ENCODE measurements at places on chromosomes 13 and 19. TPM values are rescaled to one million over a fixed set of nuclear protein-coding genes. Genes with fewer than 3 reads are reported as not detected.

DNA sequence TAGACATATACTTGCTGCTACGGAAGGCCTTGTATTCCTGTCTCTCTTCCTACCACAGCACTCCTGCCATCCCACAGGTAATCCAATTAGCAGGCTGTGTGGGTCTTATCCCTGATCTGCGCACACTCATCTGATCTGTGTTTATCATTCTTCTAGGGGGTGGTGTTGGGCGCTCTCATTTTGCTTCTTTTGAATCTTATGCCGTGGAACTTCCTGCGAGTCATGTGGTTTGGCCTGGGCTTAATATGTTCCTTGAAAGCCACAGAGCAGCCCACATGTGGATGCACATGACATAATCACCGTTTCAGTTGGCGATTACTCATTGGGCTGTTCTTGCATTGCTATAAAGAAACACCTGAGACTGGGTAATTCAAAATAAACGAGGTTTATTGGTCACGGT, 7.5 kb downstream of the RASA3 start:
- DNase-seq = peak; percentile 71

- no peak for DNase-seq
Measured at GRCh38 chr13:20438801-20439200, 86.9 kb downstream of the CRYL1 start.

- no peak for DNase-seq
Measured at GRCh38 chr19:45041125-45041524, 2.3 kb downstream of the CLASRP start.

DNA sequence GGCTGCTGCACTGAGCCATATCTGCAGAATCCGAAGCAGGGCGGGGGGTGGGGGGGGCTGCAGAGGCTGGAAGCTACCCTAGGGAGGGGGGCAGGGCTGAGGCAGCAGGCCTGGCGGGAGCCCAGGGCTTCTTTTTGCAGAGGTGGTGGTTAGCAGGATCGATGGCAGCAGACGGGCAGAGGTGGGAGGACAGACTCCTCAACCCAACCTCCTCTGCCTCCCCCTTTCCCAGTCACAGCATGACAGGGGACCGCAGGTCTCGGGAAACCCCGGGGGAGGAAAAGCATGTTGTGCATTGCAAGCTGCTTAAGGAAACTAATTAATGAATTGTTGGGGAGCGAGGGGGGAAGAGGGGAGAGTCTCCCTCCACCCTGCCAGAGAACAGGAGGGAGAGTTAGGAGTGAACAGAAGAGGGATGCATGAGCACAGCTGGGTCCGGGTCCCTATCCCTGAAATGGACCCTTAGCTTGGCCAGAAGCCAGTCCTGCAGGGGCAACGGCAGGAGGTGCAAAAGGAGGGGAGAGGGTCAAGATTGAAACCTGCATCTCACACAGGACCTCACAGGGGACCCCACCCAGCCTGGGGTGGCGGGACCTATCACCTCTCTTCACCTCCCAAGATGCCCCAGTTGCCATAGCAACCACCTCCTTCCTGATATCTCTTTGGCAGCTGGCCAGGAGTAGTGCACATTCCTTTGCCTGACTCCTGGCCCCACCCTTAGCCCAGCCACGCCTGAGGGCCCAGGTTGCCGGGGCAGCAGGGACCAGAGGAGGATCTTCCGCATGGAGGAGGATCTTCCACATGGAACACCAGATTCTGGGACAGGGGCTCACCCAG, 1.8 kb downstream of the FXYD7 start:
- no peak for DNase-seq

GRCh38 chr19:29945433-29945832, 3.4 kb downstream of the URI1 start:
- DNase-seq = peak; percentile 27

DNA sequence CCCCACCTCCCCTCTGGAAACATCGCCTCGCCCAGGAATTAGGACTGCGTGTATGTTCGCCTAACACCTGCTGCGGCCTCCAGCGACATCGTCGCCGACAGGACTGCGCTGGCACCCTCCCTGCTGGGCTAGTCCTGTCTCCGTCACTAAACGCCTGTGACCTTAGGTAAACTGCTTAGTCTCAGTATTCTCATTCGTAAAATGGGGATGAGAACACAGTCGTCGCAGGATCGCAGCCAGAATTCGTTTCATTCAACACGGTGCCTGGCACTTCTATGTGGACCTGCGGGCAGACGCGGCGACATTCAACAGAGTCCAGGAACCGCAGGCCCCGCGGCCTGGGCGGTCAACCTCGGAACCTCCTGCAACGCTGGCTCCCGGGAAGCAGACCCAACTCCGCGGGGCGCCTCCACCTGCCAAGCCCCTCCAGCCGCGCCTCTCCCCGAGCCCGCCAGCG, 485 bp downstream of the CRYL1 start:
- DNase-seq = peak; percentile 28

- DNase-seq = no peak
Measured at GRCh38 chr13:43544011-43544410, 242.8 kb downstream of the ENOX1 start.

UPK1A gene
- not detected for total RNA-seq

DNA sequence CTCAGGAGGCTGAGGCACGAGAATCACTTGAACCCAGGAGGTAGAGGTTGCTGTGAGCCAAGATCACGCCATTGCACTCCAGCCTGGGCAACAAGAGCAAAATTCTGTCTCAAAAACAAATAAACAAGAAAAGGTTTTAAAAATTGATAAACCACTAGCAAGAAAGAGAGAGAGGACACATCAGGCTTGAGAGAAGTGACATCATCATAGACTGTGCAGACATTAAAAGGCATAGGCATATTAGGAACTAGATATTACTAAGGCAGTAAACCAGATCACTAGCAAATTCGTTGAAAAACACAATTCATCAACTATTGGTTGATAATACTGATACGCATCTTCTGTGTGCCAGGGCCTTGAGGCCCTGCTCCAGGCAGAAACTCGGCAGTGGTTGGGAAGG, 7.7 kb downstream of the A1BG start:
- no peak for DNase-seq

DNA sequence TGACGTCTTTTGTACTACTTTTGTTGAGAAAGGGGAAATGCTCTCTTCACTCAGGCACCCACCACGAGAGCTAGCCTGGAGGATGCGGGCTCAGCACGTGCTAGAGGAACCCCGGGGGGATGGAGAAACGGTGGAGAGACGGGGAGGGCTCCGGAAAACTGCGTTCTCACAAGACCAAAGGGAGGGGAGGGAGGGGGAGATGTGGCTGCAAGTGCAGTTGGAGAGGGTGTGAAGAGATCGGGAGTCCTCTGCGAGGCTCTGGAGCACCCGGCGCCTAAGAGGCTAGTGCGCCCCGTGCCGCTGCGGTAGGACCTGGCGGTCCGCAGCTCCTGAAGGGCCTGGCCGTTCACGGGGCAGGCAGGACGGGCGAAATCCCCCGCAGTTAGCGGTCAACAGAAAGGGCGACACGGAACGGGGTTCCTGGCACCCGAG, 43.4 kb upstream of the XPO4 start:
- DNase-seq = no peak

NTF4 gene
- total RNA-seq = not detected

- DNase-seq = no peak
Measured at GRCh38 chr13:48790199-48790598, 136.5 kb downstream of the CYSLTR2 start.

ZNF578 gene
- total RNA-seq = 0.27 TPM
